ENCODE measurements at places on chromosomes 12 and 14.

- DNase-seq: no peak
Observed at GRCh38 chr12:40615590-40615989, 76.6 kb upstream of the CNTN1 start.

- DNase-seq: peak; percentile 16
Observed at GRCh38 chr12:118404876-118405521, 28.6 kb downstream of the SUDS3 start.

DNA sequence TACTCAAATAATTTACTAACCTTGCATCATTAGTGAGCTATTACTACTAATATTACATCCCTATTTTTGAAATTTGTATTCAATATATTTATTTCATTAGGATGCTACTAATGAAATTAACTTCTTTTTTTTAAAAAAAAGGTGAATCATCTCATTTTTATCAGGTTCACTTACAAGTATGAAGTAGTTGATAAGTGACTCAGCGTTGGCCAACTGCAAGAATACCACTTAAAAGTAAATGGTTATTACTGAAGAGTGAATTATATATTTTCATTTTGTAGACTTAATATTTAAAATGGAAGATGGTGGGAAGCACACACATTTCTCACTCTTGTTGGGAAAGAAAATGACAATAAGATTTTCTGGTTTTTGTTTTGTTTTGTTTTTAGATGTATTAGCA is 19.6 kb downstream of the OR4N2 start:
- DNase-seq: no peak

- no peak for DNase-seq
Observed at GRCh38 chr12:57738661-57739237, at the start of gene AGAP2. AGAP2 (minus strand) TSS chr12:57738742; CDS start chr12:57738246, 496 bp downstream.

- no peak for DNase-seq
Observed at GRCh38 chr12:114679452-114679875, 4.5 kb downstream of the TBX3 start.

DNA sequence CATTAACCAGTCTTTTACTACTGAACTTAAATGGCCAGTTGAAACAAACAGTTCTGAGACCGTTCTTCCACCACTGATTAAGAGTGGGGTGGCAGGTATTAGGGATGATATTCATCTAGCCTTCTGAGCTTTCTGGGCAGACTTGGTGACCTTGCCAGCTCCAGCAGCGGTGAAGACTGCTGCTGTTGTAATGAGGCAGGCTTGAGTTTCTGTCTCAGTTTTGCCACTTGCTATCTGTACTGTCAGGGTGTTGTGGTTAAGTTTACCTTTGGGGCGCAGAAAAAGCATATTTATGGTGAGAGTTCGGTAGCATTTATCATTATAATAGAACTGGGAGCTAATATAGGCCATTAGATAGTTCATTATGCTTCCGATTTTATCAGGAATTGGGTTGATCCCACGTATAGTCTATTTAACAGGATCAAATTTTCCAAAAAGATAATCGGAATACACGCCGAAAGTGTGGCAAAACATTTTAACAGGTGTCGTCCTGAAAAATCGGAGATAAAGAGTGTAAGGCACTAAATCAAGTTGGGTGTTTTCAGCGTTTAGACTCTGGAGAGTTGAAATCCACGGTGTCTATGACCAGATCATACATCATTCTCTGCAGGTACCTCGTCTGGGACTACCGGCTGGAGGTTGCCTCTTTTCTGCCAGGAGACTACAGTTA is 688 bp upstream of the NECAP1 start:
- no peak for DNase-seq

GRCh38 chr14:101394374-101394773 is 166.9 kb upstream of the DIO3 start:
- no peak for DNase-seq

DNA sequence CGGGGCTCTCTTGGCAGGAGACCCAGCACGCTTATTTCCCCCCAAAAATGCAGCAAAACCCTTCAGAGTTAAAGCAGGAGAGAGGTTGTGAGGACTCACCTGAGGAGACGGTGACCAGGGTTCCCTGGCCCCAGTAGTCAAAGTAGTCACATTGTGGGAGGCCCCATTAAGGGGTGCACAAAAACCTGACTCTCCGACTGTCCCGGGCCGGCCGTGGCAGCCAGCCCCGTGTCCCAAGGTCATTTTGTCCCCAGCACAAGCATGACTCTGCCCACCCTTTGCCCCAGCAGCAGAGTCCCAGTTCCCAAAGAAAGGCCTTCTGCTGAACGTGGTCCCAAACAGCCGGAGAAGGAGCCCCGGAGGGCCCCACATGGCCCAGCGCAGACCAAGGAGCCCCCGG is 337.7 kb downstream of the TMEM121 start:
- DNase-seq: no peak

Measured in activated naive CD4-positive, alpha-beta T cell (primary cell).